Large intestine (tissue), 12 donors: ENCODE measurements at places on chromosomes 2 and 18.
A peak's percentile ranks its signal among the peaks of the same experiment; 100 is the strongest.

GRCh38 chr2:148874868-148875341 lies at the start of gene KIF5C:
TSS of gene KIF5C (plus strand) at chr2:148875227. CDS start at chr2:148875618, 391 bp downstream.
- DNase-seq = peak; percentile 79

DNA sequence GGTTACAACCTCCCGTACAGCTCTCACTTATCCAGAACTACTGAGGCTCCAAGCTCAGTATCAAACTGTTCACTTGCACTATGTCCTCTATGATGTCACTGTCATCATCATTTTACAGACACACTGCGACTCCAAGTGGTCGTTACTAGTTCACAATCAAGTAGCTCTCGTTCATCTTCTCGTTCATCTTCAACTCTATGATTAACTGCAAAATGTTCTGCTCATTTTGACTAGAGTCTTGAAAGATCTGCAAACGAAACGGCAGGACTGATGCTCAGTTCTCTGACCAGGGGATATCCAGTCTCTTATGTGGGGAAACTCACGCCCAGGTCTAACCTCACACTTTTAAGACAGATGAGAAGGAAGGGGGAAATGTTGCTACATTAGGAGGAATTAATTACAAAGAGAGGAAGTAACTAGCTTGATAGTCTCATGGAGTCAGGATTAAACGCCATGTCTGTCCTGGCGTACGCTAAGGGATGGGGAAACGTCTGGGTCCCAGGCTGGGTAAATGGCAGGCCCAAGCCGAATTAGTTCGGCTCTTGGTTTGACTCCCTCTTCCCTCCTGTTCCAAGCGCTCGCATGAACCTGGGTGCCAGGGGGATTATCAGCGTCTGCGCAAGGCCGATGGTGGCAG lies 794 bp upstream of the CHCHD5 start:
- peak; percentile 56 for DNase-seq

DNA sequence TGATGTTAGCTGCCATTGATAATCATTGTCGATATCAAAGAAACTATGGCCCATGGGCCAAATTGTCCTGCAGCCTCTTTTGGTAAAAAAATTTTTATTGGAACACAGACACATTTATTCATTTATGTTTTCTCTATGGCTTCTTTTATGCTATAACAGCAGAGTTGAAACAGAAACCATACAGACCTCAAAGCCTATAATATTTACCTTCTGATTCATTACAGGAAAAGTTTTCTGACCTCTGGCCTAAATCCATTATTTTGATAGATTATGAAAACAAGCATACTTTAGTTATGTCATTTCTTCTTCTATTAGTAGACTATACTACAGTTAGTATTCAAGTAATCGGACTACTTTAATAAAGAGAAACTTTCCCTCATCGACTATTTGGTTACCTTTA lies 349.7 kb upstream of the GALNT5 start:
- DNase-seq = no peak

DNA sequence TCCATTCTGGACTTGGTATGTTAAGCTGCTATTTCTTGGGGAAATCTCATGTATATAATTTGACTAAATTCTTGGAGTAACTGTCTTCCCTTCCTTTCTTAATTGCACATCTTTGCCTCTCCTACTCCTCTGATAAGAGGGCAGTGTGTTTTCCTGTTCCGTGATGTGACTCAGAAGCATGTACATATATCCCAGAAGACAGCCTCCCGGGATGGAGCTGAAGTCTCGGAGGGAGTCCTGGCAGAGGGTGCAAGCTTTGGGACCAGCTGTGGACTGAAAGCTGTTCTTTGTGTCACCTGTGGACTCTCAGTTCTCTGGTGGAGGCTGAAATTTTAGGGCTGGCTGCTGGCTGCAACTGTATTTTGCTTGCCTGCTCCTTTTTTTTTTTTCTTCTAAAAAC lies 54.7 kb upstream of the MGAT5 start:
- DNase-seq = no peak

GRCh38 chr2:127653421-127654083 lies 7.6 kb downstream of the GPR17 start:
- no peak for DNase-seq

GRCh38 chr2:42809131-42809818 lies 16.9 kb upstream of the HAAO start:
- peak; percentile 50 for DNase-seq

- DNase-seq = no peak
These were observed 28.0 kb downstream of the RNF144A start for GRCh38 chr2:6945087-6945813.

DNA sequence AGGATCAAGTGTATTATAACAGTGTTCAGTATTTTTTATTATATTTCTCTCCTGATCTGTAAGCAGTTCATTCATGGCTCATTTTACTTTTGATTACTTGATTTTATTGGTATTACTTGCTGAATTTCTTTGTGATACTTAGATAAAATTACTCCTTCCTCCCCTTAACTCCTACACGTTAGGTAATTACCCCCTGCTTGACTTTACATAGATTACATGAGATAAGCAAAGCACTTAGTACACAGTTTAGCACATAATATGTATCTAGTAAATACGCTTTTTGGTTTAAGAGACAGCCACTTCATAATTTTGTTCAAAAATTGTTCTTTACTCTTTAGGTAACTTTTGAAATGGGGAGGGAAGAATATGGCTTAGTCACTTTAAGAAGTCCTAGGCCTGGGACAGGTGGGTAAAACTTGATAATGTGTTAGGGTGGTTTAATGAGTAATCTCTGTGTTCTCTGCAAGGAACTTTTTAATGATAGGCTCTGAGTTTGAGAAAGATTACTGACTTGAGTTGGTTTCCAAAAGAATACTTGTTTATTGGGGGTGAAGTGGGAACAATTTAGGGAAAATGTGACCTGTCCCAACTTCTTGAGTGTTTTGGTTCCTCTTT lies 80.9 kb downstream of the NCOA1 start:
- DNase-seq = no peak

- no peak for DNase-seq
These were observed 100.3 kb upstream of the NCK2 start for GRCh38 chr2:105644174-105644980.

DNA sequence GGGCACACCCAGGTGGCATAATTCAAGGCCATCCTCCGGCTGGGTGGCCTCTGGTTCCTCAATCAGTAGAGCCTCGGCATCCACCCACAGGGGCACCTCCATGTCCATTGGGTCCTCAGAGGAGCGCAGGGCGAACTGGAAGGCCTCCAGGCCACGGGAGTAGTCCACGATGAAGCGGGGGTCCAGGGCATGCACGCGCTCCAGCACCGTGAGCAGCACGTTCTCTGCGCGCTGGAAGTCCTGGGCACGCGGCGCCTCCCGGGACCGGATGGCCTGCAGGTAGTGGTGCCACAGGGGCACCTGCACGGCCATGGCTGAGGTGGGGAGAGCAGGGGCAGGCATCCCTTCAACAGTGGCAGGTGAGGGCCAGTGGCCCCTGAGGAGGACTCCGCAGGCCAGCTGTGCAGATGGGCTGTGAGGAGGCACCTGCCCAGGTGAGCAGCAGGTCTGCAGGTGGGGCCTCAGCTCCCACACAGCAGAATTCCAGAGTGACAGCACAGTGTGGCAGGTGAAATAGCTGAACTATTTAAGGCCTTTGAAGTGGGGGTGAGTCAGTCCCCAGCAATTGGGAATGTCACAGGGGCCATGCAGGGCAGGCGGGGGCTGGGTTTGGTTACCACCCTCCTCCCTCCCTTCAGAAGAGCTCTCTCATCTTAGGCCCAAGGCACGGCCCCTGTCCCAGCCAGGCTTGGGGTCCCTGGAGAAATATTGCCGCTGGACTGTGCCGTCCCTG lies at the start of gene MAB21L4:
TSS of gene MAB21L4 (minus strand) at position 501 of the 733 bp plus-strand sequence. CDS start at position 342, 159 bp downstream.
- DNase-seq = no peak

- DNase-seq = peak; percentile 98
These were observed 14.9 kb downstream of the ITGA6 start for GRCh38 chr2:172442072-172442895.
